ENCODE measurements at places on chromosomes 4 and X. TPM values are rescaled to one million over a fixed set of nuclear protein-coding genes. Genes with fewer than 3 reads are reported as not detected.

MAGEB1 gene
- not detected for total RNA-seq

MRPL1 gene
- total RNA-seq: 17.1 TPM

KLB gene
- 0.05 TPM for total RNA-seq

GPR50 gene
- total RNA-seq: not detected

PRKG2 gene
- total RNA-seq: 11.5 TPM

GABRB1 gene
- not detected for total RNA-seq

TAF9B gene
- 47.3 TPM for total RNA-seq

MAGEA2B gene
- not detected for total RNA-seq

GRID2 gene
- not detected for total RNA-seq

EXOSC9 gene
- 20.9 TPM for total RNA-seq

ARHGAP36 gene
- not detected for total RNA-seq

ETDA gene
- not detected for total RNA-seq

PCYT1B gene
- total RNA-seq: 12.5 TPM

RIPPLY1 gene
- total RNA-seq: not detected

CAPN6 gene
- total RNA-seq: 0.69 TPM

CACNA1F gene
- not detected for total RNA-seq

SPINK2 gene
- total RNA-seq: not detected

MXRA5 gene
- 3.5 TPM for total RNA-seq

PABPC5 gene
- 4.6 TPM for total RNA-seq

MAGEA2 gene
- total RNA-seq: not detected

RNF212 gene
- total RNA-seq: 1.5 TPM

PASD1 gene
- not detected for total RNA-seq

UGT2B17 gene
- total RNA-seq: 0.27 TPM

STARD8 gene
- total RNA-seq: 15.8 TPM

MAGEA11 gene
- total RNA-seq: not detected

RAB41 gene
- not detected for total RNA-seq

ARR3 gene
- not detected for total RNA-seq

SMIM31 gene
- total RNA-seq: not detected

C1QTNF7 gene
- 52.1 TPM for total RNA-seq

SH3D19 gene
- 200 TPM for total RNA-seq

TEX13D gene
- total RNA-seq: 1.2 TPM

HMX1 gene
- total RNA-seq: not detected

SYP gene
- 3.9 TPM for total RNA-seq

TMEM165 gene
- total RNA-seq: 136 TPM

GAGE13 gene
- not detected for total RNA-seq

UGT2B15 gene
- total RNA-seq: not detected

VCX gene
- total RNA-seq: not detected

EDNRA gene
- total RNA-seq: 18.7 TPM

BANK1 gene
- total RNA-seq: 0.62 TPM

GLOD5 gene
- not detected for total RNA-seq

SERTM2 gene
- 5.7 TPM for total RNA-seq

C4orf46 gene
- total RNA-seq: 3.1 TPM

EVC2 gene
- total RNA-seq: 16.3 TPM

BRS3 gene
- not detected for total RNA-seq

AFM gene
- total RNA-seq: not detected

ANK2 gene
- total RNA-seq: 84.9 TPM

ETDB gene
- total RNA-seq: not detected

SUV39H1 gene
- 4.0 TPM for total RNA-seq
